Testis (tissue), 5 donors: ENCODE measurements at places on chromosomes 7 and 10. TPM values are rescaled to one million over a fixed set of nuclear protein-coding genes. Genes with fewer than 3 reads are reported as not detected.

PPP1R17 gene
- total RNA-seq, result 2.4 TPM

STOX1 gene
- 3.8 TPM for total RNA-seq

DNA sequence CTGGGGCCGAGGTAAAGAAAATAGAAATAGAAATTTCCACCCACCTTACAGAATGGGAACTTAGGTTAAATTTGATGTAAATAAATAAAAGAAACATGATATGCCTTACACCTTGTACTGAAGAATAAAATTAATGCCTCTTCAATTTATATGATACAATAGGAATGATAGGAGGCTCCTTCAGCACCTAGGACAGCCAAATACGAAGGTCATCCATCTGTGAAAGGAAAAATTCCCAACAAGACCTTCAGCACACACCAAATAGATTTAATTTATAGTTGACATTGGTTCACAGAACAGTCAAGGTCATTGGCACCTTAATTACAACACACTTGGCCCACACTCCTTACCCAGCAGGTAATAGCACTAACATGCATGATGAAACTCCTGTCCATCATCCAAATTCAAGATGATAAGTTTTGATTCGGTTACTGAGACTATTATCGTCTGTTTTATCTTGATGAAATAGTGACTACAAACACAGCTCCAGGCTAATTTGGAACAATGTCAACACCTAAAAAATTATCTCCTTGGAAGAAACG is 250.9 kb downstream of the SNX13 start:
- DNase-seq, result no peak

GRCh38 chr10:73218431-73219191 is 28.4 kb downstream of the DNAJC9 start:
- no peak for DNase-seq

DNA sequence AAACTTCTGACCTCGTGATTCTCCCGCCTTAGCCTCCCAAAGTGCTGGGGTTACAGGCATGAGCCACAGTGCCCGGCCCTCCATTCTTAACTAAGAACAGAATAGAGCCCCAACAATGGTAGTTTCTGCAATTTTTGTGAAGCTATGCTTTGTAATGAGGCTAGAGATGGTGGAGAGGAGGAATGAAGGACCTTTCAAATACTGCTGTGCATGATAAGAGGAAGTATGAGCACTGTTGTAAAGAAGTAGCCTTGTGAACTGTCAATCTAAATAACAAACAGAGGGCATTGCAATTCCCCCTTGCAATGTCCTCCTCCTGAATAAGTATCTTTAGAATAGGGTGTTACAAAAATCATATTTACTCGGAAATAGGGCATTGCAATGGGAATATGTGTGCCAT is 70.2 kb downstream of the EVX1 start:
- DNase-seq, result no peak

DNA sequence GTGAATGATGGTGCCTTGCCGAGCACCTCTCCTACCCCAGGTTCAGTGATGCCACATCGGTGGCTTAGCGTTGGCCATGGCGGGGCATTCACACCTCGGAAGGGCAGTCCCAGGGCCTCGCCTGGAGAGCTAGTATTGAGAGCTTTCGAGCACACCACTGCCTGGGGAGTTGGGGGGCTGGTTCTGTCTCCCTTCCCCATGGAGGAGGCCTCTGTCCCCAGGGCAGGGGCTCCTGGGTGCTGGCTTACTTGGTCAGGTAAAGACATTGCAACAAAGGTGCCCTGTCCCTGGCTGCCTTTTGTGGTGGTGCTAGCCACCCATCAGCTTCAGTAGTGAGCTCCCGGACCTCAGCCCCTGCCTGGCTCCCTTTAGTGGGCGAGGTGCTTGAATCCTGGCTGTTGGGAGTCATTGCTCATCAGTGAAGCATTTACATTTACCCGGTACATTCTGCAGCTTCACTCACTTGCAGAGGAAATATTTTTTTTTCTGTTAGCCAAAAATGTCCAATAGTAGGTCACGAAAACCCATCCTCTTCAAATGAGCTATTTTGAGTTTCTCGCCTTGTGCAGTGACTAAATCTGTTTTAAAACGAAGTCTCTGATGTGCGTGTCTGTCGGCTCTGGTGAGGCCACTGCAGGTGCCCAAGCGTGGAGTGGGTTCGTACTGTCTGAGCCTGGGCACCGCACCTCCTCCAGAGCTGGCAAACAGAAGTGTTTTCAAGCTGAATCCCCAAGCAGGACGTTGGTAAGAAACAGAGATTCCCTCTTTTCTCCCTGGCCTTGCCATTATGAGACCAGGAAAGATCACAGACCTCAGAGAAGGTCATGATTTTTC is 95.5 kb downstream of the INPP5A start:
- DNase-seq, result no peak

GRCh38 chr7:128453836-128454804 is 1.6 kb upstream of the HILPDA start:
- peak; percentile 90 for DNase-seq

- no peak for DNase-seq
Observed at GRCh38 chr7:26526265-26526587, 234.6 kb downstream of the SNX10 start.

GRCh38 chr7:70660819-70661191 is 471.1 kb upstream of the GALNT17 start:
- DNase-seq, result no peak

- DNase-seq, result no peak
Observed at GRCh38 chr10:97765201-97765600, 6.6 kb downstream of the SFRP5 start.
